Fibroblast of skin of scalp (primary cell): ENCODE measurements at places on chromosomes 5 and 9.

GRCh38 chr9:297104-297972 is 82.7 kb downstream of the DOCK8 start:
- DNase-seq: no peak

DNA sequence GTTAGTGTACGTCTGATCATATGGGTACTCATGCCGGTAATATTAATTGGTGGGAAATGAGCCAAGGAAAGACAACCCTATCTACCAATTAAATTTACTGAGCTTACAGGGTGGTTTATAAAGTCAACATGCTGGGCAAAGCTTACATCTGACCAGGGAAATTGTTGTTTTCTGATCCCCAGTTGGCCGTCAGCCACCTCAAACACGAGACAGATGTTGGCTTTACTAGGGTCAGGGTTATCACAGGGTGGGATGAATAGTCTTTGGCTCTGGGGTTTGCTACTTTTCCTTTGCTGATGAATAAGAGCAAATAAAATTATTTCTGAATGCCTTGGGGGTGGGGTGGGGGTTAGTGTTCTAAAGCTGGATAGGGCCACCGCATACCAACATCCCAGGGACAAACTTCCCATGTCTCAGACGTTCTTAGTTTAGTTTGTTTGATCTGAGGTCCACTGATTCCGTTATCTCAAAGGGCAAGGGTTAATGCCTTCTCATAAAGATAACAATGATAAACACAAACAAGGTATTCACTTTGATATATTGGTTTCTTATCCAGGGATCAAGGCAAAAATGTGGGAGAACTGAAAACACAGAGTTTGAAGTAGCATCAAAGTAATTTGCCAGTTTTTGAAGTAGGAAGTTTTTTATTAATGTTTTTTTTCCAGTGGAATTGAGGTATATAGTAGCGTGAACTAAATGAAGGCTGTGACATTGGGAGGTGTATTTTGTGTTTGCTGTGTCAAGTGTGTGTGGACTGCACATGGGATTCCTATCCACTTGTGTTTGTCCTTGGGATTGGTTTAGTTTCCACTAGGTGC is 109.1 kb upstream of the RPS23 start:
- peak; percentile 71 for DNase-seq

DNA sequence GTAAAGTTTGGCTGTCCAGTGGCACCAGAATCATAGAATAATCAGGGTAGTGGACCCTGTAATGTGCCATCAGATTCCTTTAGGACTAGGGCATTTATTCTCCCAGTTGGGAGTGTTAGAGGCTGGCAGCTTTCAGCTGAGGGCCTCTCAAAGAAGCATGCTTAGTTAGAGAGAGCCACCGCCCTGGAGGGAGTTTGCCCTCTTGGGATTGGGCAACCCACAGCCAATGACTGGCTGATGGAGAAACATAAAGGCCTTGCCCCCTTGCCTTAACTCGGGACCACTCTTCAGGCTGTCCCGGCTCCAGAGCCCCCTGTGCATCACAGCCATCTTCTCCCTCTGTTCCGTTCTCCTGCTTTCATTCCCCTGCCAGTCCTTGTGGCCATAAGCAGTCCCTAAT is 20.5 kb upstream of the IFNK start:
- DNase-seq: no peak

GRCh38 chr5:154971501-154971900 is 30.6 kb downstream of the MRPL22 start:
- peak; percentile 53 for DNase-seq

GRCh38 chr5:59798862-59799667 is 94.5 kb downstream of the PDE4D start:
- peak; percentile 33 for DNase-seq

- DNase-seq: no peak
These were observed 214.1 kb upstream of the IER5L start for GRCh38 chr9:129392093-129392541.

GRCh38 chr9:16728137-16728508 is 142.3 kb downstream of the BNC2 start:
- no peak for DNase-seq

DNA sequence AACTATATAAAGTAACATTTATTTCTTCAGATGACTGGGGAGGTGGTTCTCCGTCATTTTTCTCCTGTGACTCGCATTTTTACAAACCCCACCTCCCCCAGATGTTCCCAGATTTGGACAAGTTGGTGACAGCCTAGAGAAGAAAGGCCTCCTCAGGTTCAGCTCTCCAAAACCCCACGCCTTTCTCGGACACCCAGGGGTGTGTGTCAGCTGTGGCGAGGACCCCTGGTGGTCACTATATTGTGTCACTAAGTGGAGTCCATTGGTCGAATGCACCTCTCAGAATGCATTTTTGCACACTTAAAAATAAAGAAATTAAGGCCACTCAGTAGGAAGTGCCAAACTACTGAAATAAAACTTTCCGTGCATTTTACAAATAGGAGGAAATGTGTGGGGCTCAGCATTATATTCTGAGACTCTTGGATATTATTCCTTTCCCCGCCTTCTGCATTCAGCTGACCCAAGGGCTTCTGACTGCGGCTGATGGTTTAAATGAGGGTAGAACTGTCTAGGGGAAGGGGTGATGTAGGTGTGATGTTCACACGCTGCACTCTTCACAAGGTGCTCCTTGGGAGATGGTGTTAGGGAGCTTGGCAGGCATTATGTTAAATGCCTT is 47.6 kb downstream of the ACO1 start:
- peak; percentile 54 for DNase-seq

DNA sequence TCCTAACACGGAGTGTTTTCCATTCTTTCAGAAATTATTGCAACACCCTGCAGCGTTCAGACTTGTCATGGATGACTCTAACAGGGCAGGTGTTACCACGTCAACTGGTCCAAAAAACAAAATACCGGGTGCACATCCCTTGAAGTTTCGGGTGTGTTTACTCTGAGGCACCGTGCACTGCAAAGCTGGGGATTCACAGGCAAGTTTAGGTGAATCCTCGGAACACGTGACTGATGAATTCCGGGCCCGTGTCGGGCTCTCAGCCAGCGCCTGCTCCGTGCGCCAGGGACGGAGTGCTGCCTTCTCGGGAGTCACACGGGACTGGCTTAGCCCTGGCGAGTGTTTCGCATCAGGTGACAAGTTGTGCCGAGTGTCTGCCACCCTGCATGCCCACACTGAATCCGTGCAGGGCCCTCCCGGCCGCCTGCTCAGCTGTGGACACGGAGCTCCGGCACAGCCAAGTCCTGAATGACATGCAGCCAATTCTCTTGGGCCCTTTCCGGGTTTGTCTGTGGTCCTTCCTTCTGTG is 66.0 kb upstream of the IRX4 start:
- no peak for DNase-seq

- DNase-seq: no peak
These were observed 135.3 kb downstream of the CETN3 start for GRCh38 chr5:90274216-90274615.

- no peak for DNase-seq
These were observed 143.0 kb downstream of the RXRA start for GRCh38 chr9:134469041-134469875.

DNA sequence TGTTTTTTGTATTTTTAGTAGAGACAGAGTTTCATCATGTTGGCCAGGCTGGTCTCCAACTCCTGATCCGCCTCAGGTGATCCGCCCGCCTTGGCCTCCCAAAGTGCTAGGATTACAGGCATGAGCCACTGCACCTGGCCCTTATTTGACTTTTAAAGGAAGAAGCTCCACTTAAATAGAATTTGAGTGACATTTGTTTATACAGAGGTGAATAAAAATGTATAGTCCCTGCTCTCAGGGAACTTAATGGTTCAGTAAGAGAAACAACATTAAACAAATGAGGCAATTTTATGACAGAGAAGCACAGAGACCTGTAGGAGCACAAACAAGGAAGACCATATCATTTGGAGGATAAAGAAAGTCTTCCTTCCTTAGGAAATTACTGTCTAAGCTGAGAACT is 65.7 kb downstream of the C9orf152 start:
- no peak for DNase-seq

DNA sequence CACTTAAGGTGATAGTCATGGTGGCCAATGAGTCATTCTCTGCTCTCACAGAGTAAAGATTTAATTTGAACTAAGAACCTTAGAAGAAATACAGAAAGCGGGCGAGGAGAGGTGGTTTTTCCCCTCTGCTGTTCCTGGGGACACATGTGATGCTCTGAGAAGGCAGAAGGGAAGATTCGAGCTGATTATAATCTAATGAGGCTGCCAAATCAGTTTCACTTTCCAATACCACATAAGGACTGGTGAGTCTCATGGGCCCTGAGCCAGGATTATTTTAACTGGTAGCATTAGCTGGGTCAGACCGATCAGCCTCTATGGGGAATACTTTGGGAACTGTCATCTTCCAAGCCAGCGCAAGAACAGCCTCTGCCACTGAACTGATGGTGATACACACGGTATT is 116.5 kb downstream of the SLC1A3 start:
- peak; percentile 22 for DNase-seq

DNA sequence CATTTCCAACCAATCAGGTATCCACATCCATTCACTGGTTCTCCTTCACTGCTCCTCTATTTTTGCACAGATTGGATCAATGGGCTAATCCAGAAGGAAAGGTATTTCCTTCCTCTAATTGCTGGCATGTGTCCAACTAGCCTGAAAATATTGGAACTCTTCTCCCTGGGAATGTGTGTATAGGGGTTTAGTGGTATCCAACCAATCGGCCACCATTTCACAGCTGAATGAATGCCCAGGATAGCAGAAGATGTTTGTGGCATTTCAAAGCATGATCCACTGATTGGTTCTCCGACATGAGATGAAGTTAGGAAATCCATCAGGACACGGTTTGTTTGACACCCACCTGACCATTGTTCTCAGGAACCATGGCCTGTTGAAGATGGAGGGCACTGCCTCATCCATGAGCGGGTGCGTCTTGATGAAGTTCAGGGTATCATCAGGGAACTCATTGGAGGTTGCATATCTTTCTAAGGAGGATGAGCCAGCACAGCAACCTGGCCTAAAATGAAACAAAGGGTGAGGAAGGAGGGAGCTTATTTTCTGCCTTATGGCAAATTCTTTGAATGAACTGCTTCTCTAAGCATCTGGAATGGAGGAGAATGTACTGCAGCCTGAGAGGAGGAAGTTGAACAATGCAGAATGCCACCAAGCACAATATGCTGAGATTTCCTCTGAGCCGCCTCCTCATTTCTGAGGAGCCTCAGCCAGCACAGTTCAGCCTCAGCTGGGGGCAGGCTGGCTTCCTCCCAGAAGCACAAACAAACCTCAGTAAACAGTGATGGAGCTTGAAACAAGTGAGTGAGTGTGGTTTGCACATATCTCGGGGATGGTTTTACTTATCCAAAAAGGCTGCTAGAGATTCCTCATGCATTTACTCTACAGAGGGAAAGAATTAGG is 94.6 kb downstream of the SEMA6A start:
- DNase-seq: peak; percentile 51

DNA sequence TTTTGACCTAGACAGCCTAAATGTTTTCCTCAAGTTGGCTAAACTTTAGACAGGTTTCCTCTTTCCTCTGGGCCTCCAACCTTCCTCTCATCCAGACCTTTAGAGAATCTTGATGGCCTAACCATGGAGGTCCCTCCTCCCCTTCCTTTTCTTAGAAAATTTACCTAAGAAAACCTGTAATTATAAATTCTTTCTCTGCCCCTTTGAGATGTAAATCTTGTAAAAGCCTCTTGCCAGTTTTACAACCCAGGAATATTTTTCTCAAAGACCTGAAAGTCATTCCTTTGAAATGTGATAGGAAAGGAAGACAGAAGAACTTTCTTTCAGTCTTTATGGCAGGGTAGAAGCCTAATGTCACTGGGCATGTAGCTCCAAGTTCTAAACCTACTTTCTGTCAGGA is 1752.6 kb upstream of the C9orf72 start:
- DNase-seq: no peak

DNA sequence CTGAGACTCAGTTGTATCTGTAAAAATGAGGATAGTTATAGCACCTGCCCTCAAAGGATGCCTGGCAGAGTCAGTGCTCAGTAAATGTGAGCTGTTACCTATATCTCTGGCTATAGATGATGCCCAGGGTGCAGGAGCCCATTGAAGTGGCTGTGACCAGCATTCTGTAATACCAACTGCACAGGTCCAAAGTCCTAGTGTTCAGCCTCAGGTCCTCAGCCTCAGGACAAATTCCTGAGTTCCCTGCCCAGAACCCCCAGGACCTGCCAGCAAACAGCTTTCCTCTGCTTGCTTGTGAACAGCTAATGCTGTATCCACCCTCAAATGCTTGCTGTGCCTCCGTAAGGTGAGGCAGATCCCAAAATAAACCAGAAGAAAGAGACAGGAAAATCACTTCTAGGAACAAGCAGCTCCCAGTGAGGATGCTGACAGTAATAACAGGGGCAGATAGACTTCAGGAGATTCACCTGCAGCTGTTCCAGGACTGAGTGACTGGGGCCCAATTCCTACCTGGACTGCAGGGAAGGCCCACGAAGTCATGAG is 80.8 kb downstream of the SIL1 start:
- no peak for DNase-seq

DNA sequence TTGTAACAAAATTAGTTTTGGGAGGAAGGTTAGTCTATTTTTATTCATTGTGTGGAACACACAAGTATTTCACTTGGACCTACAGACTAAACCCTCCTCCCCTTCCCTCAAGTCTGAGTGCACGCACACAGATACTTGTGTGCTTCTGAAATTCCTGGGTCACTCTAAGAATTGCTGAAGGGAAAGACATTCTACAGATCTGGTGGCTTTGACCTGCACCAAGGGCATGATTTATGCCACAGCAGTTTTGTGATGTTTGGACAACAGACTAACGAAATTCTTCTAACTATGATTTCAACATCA is 150.5 kb downstream of the ARL15 start:
- no peak for DNase-seq

DNA sequence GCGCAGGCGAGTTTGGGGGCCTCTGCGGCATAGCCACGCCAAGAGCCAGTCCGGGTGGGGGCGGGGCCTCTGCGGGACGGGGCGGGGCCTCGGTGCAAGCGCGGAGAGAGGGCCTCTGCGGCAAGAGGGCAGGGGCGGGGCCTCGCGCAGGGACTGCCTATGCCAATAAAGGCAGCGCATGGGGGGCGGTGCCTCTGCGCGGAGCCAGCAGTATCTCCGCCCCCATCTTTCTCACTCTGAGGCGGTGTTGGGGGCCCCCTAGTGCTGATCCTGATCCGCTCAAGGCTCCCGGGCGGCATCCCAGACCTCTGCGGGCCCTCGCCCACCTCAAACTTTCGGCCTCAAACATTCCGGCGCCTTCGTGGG is 9.2 kb upstream of the GPRIN1 start:
- peak; percentile 85 for DNase-seq

DNA sequence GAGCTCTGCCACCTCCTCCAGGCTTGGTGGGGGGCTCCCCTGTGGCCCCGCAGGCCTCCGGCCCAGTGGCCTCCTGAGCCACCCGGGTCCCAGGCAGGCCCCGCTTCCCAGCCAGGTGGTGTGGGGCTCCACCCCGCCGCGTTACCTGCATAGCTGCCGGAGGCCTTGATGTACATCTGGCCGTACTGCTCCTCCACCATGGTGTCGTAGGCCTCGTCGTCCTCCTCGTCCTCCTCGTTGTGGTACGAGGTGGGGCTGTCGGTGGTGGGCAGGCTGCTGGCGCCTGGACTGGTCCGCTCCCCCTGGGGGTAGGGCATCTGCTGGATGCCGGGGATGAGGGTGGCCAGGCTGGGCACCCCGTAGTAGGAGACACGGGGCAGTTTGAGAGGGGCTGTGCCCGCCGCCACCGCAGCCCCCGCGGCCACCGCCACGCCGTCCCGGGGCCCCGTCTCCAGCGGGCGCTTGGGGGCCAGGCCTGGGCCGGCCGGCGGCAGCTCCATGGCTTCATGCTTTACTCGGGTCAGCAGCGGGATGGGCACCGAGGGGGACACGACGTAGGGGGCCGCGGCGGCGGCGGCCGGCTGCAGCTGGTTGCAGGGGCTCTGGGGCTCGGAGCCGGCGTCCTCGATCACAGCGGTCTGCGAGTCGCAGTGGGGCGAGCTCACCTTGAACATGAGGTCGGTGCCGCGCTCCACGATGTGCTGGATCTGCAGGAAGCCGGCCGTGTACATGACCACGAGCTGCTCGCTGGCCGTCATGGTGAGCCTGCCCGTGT is 45.4 kb downstream of the NACC2 start:
- DNase-seq: no peak
